ENCODE measurements at places on chromosomes 3 and 15. TPM values are rescaled to one million over a fixed set of nuclear protein-coding genes. Genes with fewer than 3 reads are reported as not detected.

- no peak for DNase-seq
- peaks cover 3% of the 10 kb centered on the region for H3K27me3 ChIP-seq
- H3K4me3 ChIP-seq: no peak within 1 kb of the TSS
- H3K4me1 ChIP-seq: no peaks in the 10 kb centered on the region
Observed at GRCh38 chr3:46863261-46863782, at the start of gene MYL3. Gene MYL3 (minus strand): TSS chr3:46863444. CDS start chr3:46863390, 54 bp downstream.

DNA sequence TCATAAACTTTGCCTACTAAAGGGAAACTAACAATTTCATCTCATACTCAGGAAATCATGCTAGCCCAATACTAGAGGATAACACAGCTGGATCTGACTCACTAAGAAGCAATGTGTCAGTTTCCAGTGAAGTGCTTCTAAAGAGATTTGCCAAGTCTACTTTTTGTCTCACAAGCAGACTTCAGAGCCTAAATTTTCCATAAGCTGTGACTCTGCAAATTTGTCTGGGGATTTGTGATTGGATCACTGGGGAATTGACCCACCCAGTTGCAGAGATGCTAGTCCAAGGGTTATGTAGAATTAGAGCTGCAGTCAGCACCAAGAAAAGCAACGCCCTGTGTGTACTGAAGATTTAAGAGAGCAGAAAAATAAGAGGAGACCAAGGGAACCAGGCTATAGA is 647.1 kb downstream of the NTRK3 start:
- no peak overlapping the region for H3K4me3 ChIP-seq
- no peak overlapping the region for H3K27ac ChIP-seq
- no peaks in the 10 kb centered on the region for H3K27me3 ChIP-seq
- H3K4me1 ChIP-seq: no peaks in the 10 kb centered on the region

DNA sequence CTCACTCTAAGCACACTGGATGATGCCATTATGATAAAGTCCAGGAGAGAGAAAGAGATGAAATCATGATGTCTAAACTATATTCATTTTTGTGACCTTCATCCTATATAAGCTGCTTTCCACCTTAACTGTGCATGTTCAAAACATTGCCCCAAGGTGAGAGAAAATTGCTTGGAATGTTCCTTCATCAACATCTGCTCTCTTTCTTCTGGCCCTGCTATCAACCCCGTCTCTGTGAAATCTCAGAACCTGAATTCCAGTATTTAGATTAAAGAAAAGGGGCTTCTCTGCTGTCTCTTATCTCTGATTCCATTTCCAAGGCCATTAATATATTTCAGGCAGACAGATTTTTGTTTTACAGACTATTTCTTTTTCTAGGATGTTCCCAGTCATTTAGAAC is 47.3 kb upstream of the PHLDB2 start:
- no peaks in the 10 kb centered on the region for H3K36me3 ChIP-seq
- DNase-seq: no peak
- H3K27me3 ChIP-seq: no peaks in the 10 kb centered on the region
- no peak overlapping the region for H3K4me3 ChIP-seq
- H3K27ac ChIP-seq: no peak overlapping the region

- H3K27ac ChIP-seq: no peak overlapping the region
- no peaks in the 10 kb centered on the region for H3K36me3 ChIP-seq
- H3K4me3 ChIP-seq: no peak overlapping the region
- H3K27me3 ChIP-seq: no peaks in the 10 kb centered on the region
Observed at GRCh38 chr3:188348435-188349244, 194.7 kb downstream of the LPP start.

GRCh38 chr3:43616034-43616433 is 5.8 kb downstream of the ANO10 start:
- DNase-seq: no peak
- H3K4me3 ChIP-seq: no peak overlapping the region
- no peaks in the 10 kb centered on the region for H3K36me3 ChIP-seq
- H3K27ac ChIP-seq: no peak overlapping the region
- no peaks in the 10 kb centered on the region for H3K4me1 ChIP-seq
- H3K27me3 ChIP-seq: no peaks in the 10 kb centered on the region

- no peaks in the 10 kb centered on the region for H3K27me3 ChIP-seq
- no peak overlapping the region for H3K27ac ChIP-seq
- DNase-seq: no peak
- no peaks in the 10 kb centered on the region for H3K4me1 ChIP-seq
Observed at GRCh38 chr3:18870074-18870640, 278.2 kb upstream of the KCNH8 start.

DNA sequence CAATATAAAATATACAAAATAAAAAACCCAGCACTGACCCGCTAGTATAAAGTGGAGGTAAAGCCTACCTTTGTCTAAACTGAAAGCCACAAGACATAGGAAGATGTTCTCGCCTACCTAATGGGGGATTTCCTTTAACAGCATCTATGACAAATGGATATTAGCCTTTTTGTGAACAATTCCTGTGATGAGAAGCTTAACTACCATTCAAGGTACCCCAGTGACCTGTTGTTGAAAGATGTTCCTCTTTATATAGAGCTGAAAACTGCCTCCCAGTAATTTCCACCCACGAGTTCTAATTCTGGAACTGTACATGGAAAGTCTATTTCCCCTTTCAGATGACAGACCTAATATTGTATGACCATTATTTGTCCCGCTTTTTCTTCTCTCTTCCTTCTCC is 109.8 kb upstream of the RASGRP1 start:
- H3K36me3 ChIP-seq: no peaks in the 10 kb centered on the region
- no peak overlapping the region for H3K27ac ChIP-seq
- 0 out of 2 replicates have a peak, but pooled peaks cover 5% of the 10 kb centered on the region for H3K4me1 ChIP-seq

DNA sequence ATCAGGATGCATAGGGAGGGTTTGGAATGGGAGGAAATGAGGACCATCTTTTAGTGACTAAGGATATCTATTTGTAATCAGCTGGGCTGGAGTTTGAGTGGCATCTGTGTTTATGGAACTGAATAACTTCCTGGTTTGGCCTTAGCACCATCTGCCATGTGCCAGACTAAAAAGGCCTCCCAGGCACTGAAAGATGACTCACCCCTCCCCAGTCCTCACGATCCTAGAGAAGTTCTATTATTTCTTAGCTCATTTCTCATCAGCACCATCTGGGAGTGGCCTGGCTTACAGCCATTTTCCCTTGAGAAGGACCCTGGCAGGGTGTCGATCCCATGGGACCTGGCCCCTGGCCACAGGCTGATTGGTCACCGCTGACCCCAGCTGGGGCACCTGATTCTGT is 23.9 kb upstream of the CTXND1 start:
- no peak overlapping the region for H3K27ac ChIP-seq
- no peak for DNase-seq
- H3K4me1 ChIP-seq: no peaks in the 10 kb centered on the region
- no peaks in the 10 kb centered on the region for H3K36me3 ChIP-seq
- H3K4me3 ChIP-seq: no peak overlapping the region

- no peaks in the 10 kb centered on the region for H3K36me3 ChIP-seq
- H3K4me3 ChIP-seq: no peak overlapping the region
- no peaks in the 10 kb centered on the region for H3K27me3 ChIP-seq
- no peak overlapping the region for H3K27ac ChIP-seq
- no peak for DNase-seq
Observed at GRCh38 chr15:68646156-68646555, 67.4 kb downstream of the CORO2B start.

- no peaks in the 10 kb centered on the region for H3K27me3 ChIP-seq
- no peak overlapping the region for H3K4me3 ChIP-seq
- H3K27ac ChIP-seq: no peak overlapping the region
- no peaks in the 10 kb centered on the region for H3K36me3 ChIP-seq
- DNase-seq: no peak
Observed at GRCh38 chr3:194475978-194476377, 10.8 kb downstream of the ATP13A3 start.

DNA sequence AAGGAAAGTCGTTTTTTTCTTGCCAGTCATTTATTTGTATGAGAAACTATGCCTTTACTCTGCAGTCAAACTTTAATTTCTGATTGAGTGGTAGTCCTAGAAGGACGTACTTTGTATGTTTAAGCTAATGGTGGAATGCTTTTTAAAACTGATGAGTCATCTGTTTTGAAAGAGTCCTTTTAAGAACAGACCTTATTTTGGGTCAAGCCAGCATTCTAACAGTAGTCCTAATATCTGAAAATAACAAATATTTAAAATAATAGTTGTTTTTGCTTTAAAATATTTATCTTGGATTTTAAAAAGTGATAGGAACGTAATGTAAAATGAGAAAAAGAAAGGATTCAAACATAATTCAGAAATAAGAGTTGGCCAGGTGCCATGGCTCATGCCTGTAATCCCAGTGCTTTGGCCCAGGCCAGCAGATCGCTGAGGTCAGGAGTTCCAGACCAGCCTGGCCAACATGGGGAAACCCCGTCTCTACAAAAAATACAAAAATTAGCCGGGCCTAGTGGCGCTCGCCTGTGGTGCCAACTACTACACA is 1.3 kb upstream of the LRRC58 start:
- no peaks in the 10 kb centered on the region for H3K36me3 ChIP-seq
- no peak overlapping the region for H3K27ac ChIP-seq
- H3K27me3 ChIP-seq: no peaks in the 10 kb centered on the region
- no peak for DNase-seq

DNA sequence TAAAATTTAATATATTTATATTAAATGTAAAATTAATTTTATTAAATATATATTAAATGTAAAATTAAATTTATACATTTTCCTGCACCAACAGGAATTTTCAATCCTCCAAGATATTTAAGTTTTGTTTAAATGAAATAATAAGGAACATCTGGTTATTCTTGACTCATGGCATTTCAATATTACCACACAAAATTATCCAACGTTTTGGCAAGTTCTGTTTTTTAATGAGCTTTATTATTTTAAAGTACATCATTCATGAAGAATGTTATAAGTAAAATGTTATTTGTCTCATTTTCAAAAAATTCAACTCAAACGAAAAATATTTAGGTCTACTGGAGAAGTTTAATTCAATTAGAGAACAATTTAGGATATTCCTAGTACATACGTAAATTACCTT is 811.4 kb downstream of the NAALADL2 start:
- no peaks in the 10 kb centered on the region for H3K4me1 ChIP-seq
- H3K27ac ChIP-seq: no peak overlapping the region
- no peaks in the 10 kb centered on the region for H3K36me3 ChIP-seq

DNA sequence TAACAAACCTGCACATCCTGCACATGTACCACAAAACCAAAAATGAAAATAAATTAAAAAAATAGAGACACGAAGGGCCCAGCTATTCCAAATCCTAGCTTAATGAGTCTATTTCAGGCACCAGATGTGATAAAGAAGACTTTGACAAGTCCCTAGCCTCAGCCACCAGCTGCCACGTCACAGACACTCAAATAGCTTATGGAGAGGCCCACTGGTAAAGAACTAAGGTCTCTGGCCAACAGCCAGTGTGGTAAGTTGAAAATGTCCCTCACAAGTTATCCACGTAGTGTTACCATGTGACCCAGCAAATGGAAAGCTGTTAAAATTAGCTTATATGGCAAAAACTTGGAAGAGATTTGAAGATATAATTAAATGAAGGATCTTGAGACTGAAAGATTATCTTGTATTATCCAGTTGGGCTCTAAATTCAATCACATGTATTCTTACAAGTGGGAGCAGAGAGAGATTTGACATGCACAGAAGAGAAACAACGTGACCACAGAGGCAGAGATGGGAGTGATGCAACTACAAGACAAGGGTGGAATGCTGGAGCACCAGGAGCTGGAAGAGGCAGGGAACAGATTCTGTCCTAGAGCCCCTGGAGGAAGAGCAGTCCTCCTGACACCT is 10.9 kb downstream of the ACSBG1 start:
- H3K4me3 ChIP-seq: no peak overlapping the region
- no peaks in the 10 kb centered on the region for H3K27me3 ChIP-seq
- DNase-seq: no peak
- no peaks in the 10 kb centered on the region for H3K4me1 ChIP-seq

- H3K27ac ChIP-seq: no peak overlapping the region
- H3K27me3 ChIP-seq: no peaks in the 10 kb centered on the region
- DNase-seq: no peak
- no peaks in the 10 kb centered on the region for H3K36me3 ChIP-seq
- no peaks in the 10 kb centered on the region for H3K4me1 ChIP-seq
Observed at GRCh38 chr3:39755100-39755499, 54.3 kb upstream of the MYRIP start.

GRCh38 chr3:175310046-175310445 is 450.9 kb downstream of the NAALADL2 start:
- H3K27me3 ChIP-seq: no peaks in the 10 kb centered on the region
- no peak overlapping the region for H3K27ac ChIP-seq
- no peak for DNase-seq

GRCh38 chr15:27824841-27825422 is 274.2 kb downstream of the OCA2 start:
- no peaks in the 10 kb centered on the region for H3K27me3 ChIP-seq
- no peak for DNase-seq
- no peak overlapping the region for H3K27ac ChIP-seq
- H3K4me3 ChIP-seq: no peak overlapping the region

- no peaks in the 10 kb centered on the region for H3K36me3 ChIP-seq
- no peak overlapping the region for H3K27ac ChIP-seq
- no peaks in the 10 kb centered on the region for H3K27me3 ChIP-seq
- no peak overlapping the region for H3K4me3 ChIP-seq
Observed at GRCh38 chr3:105065895-105066839, 300.5 kb upstream of the ALCAM start.

GRCh38 chr3:55189359-55189801 is 261.5 kb upstream of the LRTM1 start:
- no peak overlapping the region for H3K4me3 ChIP-seq
- no peak overlapping the region for H3K27ac ChIP-seq
- no peaks in the 10 kb centered on the region for H3K27me3 ChIP-seq
- no peak for DNase-seq

DNA sequence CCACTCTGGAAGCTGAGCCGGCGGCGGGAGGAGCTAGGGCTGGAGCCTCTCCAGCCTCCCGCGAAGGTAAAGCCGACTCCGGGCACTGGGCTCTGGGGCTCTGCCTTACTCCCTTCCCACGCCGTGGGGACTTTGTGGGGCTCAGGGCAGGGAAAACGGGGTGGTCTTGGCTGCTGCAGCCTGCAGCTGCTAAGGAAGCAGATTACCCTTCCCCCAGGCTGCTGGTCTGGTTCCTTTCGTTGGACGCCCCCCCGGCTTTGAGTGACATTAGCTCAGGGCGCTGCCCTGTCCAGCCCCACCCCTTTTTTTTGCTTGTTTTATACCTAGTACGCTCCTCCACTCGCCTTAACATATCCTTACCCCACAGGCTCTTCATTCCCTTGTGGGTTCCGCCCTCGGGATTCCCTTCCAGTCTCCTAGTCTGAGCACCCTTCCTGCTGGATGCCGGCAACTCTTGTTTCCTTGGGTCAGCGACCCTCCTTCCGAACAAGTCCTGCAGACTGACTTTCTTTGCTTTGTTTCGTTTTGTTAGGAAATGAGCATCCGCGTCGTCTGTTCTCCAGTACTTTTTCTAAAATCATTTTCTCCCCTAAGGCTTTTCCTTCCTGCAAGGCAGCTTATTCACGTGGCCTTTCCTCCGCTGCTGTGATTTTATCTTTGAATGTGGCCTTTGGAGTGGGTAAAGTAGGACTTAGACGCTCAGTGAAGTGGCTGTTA is 551 bp downstream of the DNAJC13 start:
- H3K36me3 ChIP-seq: no peaks in the 10 kb centered on the region
- peak overlapping the region; percentile 100 for H3K4me3 ChIP-seq
- no peaks in the 10 kb centered on the region for H3K4me1 ChIP-seq
- no peak for DNase-seq

The UROC1 gene
- not detected for total RNA-seq

The GANC gene
- 14.4 TPM for total RNA-seq

The TMC3 gene
- not detected for total RNA-seq

The ZCWPW2 gene
- total RNA-seq: 0.39 TPM

The BSN gene
- 3.0 TPM for total RNA-seq

The VWA5B2 gene
- 0.50 TPM for total RNA-seq

The PCSK6 gene
- total RNA-seq: 3.3 TPM

The XCR1 gene
- not detected for total RNA-seq

The TOP2B gene
- 206 TPM for total RNA-seq

The PLSCR2 gene
- total RNA-seq: not detected

The ABCC5 gene
- total RNA-seq: 36.6 TPM

The ROPN1 gene
- not detected for total RNA-seq

The ACTRT3 gene
- total RNA-seq: 5.9 TPM
